ENCODE measurements at places on chromosomes 5 and 9.

DNA sequence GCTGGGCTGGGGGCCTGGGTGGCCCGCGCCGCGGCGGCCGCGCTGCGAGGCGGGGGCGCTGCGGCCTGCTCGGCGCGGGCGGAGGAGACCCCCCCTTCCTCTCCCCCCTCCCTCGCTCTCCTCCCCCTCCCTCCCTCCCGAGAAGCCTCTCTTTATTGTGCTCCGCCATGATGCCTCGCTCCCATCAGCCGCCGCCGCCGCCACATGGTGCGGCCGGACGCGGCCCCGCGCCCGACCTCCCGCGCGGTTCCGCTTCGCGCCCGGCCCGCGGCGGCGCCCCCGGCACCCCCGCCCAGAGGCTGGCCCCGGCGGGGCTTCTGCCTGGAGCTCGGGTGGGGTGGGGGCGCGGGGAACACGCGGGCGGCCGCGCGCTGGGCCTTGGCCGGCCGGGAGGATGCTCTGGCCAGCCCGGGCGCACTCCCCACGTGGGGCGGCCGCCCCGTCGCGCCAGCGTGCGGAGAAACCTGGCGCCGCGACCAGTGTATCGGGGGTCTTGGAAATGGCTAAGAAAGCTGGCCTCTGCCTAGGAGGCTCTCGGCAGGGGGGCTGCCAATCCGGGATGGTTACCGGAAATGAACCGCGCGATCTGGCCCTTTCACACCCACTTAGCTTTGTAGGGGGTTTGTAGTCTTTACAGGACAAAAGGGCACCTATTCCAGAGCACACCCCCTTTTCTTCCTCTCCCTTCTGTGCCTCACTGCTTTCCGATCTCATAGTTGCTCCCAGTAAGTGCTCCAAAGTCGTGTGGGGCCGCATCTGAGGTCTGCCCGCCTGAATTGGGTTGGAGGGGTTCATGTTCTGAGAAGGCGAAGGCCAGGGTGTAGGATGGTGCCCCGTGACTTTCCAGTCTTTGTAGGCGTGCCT lies 1.0 kb downstream of the SET start:
- peak; percentile 50 for DNase-seq

DNA sequence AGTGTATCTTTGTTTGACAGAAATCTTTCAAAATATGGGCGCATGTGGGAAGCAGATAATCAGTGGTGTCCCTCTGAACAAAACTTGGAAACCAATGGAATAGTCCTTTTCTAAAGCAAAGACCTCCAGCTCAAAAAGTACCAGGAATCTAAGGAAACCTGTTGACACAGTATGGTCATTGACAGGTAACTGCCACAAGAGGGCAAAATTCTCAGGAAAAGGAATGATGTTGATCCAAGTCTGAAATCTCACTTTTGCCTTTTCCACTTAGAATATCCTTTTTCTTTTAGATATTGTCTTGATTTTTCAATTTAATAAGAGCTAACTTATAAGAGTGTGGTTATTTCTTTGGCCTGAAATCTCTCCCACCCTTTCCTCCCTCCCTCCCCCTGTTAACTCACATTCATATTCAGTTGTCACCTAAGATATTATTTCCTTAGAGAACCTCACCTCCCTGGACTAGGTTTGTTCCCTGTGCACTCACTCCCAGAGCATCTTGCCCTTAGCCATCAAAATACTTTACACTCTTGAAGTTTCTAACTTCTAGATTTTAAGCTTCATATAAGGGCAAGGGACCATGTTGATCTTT lies 59.0 kb upstream of the BARX1 start:
- DNase-seq = no peak

GRCh38 chr5:74953937-74954720 lies 87.9 kb upstream of the FAM169A start:
- DNase-seq = no peak

DNA sequence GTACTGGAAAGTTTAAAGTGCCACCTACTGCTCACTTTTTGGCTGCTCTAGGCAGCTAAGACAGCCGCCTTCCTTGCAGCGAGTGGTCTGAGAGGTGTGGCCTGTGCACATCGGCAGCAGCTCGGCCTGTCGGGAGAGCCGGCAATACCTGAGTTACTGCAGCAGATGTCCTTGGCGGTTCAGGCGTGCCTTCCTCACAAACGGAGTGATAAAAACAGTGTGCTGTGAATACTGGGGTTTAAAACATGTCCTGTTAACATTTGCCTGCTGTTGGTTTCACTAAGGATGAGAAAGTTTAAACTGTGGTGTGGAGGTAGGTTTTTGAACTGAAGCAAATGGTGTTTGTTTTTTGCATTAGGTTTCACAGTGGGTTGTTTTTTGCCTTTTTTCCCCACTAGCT lies 12.9 kb downstream of the TRAF2 start:
- DNase-seq = no peak

Data from T follicular helper cell (primary cell).